ENCODE measurements at places on chromosomes 4 and X. TPM values are rescaled to one million over a fixed set of nuclear protein-coding genes. Genes with fewer than 3 reads are reported as not detected.

SLITRK4 gene
- total RNA-seq, result 3.0 TPM

DNA sequence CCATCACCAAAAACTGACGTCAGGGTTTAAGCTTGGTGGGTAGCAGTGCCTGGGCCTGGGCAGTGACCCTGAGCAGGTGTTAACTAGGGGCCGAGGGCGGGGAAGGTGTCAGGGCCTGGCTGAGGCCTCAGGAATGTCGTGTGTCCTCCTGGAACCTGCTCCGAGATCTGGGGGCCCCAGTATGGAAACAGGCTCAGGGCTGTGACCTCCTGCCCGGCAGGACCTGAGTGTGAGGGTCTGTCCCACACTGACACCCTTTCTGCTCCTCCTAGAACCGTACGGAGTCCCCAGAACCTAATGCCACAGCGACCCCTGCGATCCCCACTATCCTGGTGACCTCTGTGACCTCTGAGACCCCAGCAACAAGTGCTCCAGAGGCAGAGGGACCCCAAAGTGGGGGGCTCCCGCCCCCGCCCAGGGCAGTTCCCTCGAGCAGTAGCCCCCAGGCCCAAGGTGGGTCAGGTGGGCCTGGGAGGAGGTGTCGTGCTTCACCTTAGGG is 741 bp downstream of the HGFAC start:
- no peak for DNase-seq

TCP11X2 gene
- not detected for total RNA-seq

DNA sequence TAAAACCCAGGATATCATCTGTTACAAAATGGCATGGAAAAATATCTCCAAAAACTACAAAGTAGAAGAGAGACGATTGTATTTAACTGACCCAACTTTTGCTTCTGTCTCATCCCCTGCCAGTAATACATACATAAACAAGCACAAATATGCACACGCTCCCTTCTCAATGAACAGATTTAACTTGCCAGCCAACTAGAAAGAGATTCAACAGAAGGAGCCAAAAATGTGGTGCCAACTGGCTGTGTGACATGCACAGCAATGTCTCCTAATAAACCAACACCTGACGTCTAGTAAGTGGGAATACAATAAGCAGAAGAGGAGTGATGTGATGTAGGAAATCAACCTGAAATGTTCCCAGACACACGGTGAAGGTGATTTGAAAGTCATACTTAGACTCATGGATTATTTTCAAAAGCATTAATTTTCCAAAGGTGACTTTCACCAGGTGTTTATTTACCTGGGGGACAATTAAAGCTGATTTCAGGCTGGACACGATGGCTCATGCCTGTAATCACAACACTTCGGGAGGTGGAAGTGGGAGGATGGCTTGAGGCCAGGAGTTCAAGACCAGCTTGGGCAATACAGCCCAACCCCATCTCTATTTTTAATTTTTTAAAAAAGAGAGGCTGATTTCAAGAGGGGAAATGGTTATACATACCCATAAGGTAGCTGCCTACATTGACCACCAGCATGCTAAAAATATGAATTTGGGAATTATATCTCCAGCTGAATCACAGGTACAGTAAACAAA is 33.7 kb downstream of the SH3RF1 start:
- no peak for DNase-seq

- DNase-seq, result no peak
Measured at GRCh38 chr4:138078253-138078652, 163.9 kb downstream of the SLC7A11 start.
